ENCODE measurements at places on chromosomes 6 and 20.

DNA sequence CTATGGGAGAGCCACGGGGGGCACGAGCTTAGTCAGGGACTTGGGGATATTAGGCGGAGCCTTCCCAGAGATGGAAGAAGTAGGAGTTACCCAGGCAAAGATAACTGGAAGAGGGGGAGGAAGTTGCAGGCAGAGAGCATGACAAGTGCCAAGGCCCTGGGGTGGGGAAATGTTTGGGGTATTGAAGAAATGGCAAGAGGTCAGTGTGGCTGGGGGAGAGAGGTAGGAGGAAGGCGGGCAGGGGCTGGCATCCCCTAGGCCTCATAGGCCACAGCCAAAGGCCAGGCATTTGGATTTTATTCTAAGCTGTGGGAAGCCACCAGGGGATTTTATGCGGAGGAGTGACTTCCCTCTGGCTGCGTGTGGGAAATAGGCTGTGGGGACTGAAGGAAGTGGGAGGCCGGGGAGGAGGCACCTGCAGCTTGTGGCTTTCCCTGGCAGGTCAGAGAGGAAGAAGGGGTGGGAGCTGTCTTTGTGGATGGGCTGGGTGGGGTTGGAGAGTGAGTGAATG, 22.7 kb downstream of the SNAI1 start:
- H3K27me3 ChIP-seq = peaks cover 25% of the 10 kb centered on the region
- DNase-seq = no peak
- H3K4me3 ChIP-seq = no peak overlapping the region
- H3K4me1 ChIP-seq = peaks cover 20% of the 10 kb centered on the region
- no peak overlapping the region for H3K27ac ChIP-seq

GRCh38 chr20:50029697-50030461, 47.1 kb downstream of the SNAI1 start:
- H3K27ac ChIP-seq = no peak overlapping the region
- H3K4me1 ChIP-seq = no peaks in the 10 kb centered on the region
- no peaks in the 10 kb centered on the region for H3K36me3 ChIP-seq
- DNase-seq = no peak
- H3K4me3 ChIP-seq = no peak overlapping the region

DNA sequence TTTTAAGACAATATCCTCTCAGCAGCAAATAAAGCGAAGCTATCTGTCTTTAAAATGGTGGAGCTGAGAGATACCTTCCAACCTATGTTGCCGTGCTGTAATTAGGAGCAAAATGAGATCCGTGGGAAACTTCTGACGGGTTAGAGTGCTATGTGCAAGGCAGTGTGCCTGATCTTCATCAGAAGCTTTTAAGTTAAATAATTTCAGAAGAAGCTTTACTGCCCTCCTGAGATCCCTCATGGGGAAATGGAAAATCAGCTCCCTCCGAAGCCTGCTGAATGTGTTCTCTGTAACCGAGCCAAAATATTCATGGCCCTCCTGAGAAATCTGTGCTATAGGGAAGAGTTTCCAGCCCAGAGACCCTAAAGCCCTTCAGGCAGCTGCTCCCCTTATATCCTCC, 43.7 kb upstream of the TBC1D7 start:
- no peak for DNase-seq
- no peak overlapping the region for H3K4me3 ChIP-seq
- no peaks in the 10 kb centered on the region for H3K27me3 ChIP-seq
- no peak overlapping the region for H3K27ac ChIP-seq
- H3K4me1 ChIP-seq = peaks cover 26% of the 10 kb centered on the region
- peaks cover 13% of the 10 kb centered on the region for H3K36me3 ChIP-seq

- no peaks in the 10 kb centered on the region for H3K36me3 ChIP-seq
- no peaks in the 10 kb centered on the region for H3K4me1 ChIP-seq
- no peak for DNase-seq
- H3K27ac ChIP-seq = no peak overlapping the region
- no peaks in the 10 kb centered on the region for H3K27me3 ChIP-seq
Measured at GRCh38 chr6:66361886-66362285, 654.9 kb upstream of the EYS start.

- no peaks in the 10 kb centered on the region for H3K27me3 ChIP-seq
- H3K4me1 ChIP-seq = no peaks in the 10 kb centered on the region
- H3K4me3 ChIP-seq = no peak overlapping the region
- H3K27ac ChIP-seq = no peak overlapping the region
- H3K36me3 ChIP-seq = no peaks in the 10 kb centered on the region
Measured at GRCh38 chr6:50861692-50862091, 43.0 kb downstream of the TFAP2B start.

DNA sequence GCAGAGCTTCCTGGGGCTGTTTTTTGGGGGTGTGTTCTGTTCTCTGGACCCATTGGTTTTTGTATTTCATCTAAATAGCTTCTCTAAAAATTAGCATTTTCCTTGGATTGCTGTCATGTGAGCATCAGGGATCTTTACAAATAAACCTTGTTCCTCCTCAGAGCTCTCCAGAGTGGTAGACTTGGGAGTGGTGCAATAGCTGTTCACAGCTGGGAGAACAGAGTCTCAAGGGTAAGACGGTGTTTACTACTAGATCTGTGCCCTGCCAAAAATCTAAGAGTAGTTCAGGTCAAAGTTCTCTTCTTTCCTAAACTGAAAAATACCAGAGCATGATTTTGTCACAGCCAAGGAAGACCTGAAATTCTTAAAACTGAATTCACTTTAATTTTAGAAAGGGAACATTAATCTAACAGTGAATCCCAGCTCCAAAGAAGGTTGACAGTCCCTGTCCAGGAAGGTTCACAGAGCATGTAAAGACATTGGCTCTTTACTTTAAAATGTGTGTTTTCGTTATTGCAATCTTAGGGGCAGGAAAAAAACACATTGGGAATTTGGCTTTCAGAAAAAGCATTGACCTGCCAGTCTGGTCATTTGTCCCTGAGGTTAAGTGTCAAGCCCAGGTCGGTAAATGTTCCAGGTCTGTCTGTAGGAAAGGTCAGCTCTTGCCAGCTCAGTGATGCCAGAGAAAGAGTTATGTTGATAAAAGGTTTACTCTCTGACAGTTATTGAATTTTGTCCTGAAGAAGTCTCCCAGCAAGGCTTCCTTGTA, 43.3 kb downstream of the VAPB start:
- peaks cover 41% of the 10 kb centered on the region for H3K4me1 ChIP-seq
- no peak overlapping the region for H3K4me3 ChIP-seq
- DNase-seq = no peak
- H3K27ac ChIP-seq = peak overlapping the region; percentile 15

GRCh38 chr6:77466451-77467437, 3.5 kb upstream of the HTR1B start:
- H3K27me3 ChIP-seq = peaks cover 64% of the 10 kb centered on the region
- no peaks in the 10 kb centered on the region for H3K36me3 ChIP-seq
- peaks cover 20% of the 10 kb centered on the region for H3K4me1 ChIP-seq
- no peak for DNase-seq
- H3K4me3 ChIP-seq = peak overlapping the region; percentile 81

DNA sequence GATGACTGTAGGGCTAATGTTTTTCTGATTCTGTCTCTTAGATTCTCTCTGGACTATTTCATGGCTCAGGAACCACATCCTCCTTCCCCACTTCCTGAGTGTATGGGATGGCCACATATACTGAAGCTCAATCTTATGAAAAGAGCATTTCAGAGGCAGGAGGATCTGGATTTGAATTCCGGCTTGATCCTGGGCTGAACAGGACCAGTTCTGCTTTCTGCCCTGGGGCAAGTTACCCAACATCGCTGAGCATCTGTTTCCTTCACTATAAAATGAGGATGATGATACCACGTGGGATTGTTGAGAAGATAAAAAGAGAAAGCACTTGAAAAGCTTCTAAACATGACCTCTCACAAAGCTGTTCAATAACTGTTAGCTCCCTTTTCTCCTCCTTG, 168.4 kb upstream of the TNFAIP3 start:
- H3K27me3 ChIP-seq = peaks cover 19% of the 10 kb centered on the region
- peak overlapping the region; percentile 19 for H3K4me3 ChIP-seq
- H3K4me1 ChIP-seq = peaks cover 36% of the 10 kb centered on the region

DNA sequence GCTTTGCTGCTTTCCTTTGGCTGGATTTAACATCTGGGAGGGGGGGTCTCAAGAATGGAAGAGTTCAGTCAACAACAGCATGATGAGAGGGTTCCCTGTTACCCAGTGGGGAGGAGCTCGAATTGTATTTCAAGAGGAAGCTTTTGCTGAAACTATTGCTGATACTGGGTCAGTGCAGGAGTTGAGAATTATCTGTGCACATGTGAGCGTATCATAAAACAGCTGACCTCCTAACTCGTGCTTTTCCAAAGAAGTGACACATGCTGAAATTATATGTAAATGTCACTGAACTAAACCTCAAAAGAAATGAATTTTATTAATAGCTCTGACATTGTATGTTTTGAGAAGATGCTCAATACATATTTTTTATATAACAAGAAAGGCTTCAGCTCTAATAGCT, 96.3 kb downstream of the PHF3 start:
- H3K27me3 ChIP-seq = no peaks in the 10 kb centered on the region
- H3K4me1 ChIP-seq = no peaks in the 10 kb centered on the region
- H3K4me3 ChIP-seq = no peak overlapping the region

GRCh38 chr6:89299466-89299850, 15.6 kb downstream of the GABRR2 start:
- no peak overlapping the region for H3K4me3 ChIP-seq
- DNase-seq = no peak
- H3K27me3 ChIP-seq = no peaks in the 10 kb centered on the region

- no peaks in the 10 kb centered on the region for H3K27me3 ChIP-seq
- H3K36me3 ChIP-seq = peaks cover 2% of the 10 kb centered on the region
- no peak for DNase-seq
- H3K4me3 ChIP-seq = no peak overlapping the region
Measured at GRCh38 chr6:108589244-108589791, 28.6 kb downstream of the FOXO3 start.

- no peak for DNase-seq
- no peak overlapping the region for H3K27ac ChIP-seq
- no peak overlapping the region for H3K4me3 ChIP-seq
- no peaks in the 10 kb centered on the region for H3K27me3 ChIP-seq
- no peaks in the 10 kb centered on the region for H3K4me1 ChIP-seq
Measured at GRCh38 chr6:92748131-92748530, 671.2 kb downstream of the EPHA7 start.

DNA sequence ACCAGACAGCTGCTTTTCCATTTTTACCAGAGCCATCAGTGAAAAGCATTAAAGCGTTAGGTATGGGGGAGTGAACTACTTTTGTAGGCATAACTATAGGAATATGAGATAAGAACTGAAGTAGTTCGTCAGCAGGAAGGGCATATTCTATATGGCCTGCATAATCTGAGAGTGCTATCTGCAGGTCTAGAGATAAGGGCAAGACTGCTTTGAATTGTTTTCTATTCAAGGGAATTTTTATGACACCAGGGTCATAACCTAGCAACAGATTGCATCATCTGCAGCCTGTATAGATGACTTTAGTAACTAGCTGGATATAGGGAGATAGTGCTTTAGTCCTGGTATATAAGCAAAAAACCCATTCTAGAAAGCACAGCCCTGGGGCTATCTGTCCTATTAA, 437.3 kb upstream of the HTR1E start:
- H3K36me3 ChIP-seq = no peaks in the 10 kb centered on the region
- no peak overlapping the region for H3K4me3 ChIP-seq
- no peak for DNase-seq
- H3K27ac ChIP-seq = no peak overlapping the region
- H3K27me3 ChIP-seq = no peaks in the 10 kb centered on the region
